T-cell (primary cell): ENCODE measurements at places on chromosomes 4 and X. TPM values are rescaled to one million over a fixed set of nuclear protein-coding genes. Genes with fewer than 3 reads are reported as not detected.

DNA sequence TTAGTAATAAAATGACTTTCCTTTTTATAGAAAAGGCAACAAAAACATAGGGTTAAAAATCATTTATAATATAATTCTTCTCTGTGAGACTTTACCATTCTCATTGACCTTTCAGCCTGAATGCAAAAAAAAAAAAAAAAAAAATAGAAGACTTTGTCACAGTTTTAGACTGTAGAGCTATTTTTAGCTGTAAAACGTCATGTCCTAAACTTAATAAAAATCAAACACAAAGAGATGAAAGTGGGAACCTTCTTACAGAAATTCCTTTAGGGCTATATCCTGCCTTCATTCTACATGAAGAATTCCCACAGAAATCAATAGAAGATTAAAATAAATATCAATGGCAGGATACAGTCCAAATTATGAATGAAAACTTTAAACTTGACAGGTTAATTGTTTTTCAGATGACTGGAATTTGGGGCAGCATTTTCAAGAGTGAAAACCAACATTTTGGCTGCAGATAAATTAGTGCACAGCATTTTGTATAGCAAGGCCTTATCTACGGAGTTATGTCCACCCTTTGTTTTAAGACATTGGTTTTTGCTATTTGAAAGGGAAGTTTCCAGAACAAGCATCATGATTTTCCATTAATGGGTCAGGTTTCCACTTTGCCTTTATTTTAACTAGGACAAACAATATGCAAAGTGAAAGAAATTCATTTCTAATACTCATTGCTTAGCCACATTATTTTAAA, 219.5 kb downstream of the SPCS3 start:
- DNase-seq: no peak

Gene GAK
- 225 TPM for total RNA-seq

Gene RIPPLY1
- not detected for total RNA-seq

DNA sequence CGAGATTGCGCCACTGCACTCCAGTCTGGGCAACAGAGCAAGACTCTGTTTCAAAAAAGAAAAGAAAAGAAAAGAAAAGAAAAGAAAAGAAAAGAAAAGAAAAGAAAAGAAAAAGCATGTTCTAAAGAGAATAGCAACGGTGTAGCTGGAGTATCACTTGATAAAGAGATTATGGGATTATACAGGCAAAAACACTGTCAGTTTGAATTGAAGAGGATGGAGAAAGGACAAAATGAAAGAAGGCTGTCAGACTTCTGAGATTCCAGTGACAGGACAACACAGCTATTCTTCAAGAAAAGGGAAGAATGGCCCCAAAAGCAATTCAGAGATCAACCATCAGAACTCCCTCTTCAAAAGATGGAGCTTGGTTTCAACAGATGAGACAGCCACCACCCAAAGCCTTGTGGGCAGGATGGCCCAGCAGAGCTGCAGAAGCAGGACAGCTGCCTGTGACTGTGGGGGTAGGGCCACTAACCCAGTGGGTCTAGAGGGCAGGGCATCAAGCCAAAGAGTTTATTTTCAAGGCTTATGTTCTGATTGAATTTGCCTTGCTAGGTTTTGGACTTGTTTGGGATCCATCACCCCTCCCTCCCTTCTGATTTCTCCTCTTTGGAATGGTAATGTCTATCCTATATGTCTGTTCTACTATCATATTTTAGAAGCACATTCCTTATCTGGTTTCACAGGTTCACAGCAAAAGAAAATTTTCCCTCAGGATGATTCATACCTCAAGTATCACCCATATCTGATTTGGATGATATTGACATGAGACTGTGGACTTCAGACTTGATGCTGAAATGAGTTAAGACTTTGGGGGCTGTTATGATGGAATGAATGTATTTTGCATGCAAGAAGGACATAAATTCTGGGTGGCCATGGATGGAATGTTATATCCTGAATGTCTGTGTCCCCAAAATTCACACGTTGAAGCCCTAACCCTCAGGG, 17.5 kb downstream of the RFC1 start:
- no peak for DNase-seq

GRCh38 chr4:68654946-68655721, 15.3 kb downstream of the UGT2B15 start:
- no peak for DNase-seq

GRCh38 chrX:53163436-53163835, 61.6 kb downstream of the KDM5C start:
- no peak for DNase-seq

- no peak for DNase-seq
Observed at GRCh38 chrX:3576886-3577501, 136.5 kb downstream of the PRKX start.

DNA sequence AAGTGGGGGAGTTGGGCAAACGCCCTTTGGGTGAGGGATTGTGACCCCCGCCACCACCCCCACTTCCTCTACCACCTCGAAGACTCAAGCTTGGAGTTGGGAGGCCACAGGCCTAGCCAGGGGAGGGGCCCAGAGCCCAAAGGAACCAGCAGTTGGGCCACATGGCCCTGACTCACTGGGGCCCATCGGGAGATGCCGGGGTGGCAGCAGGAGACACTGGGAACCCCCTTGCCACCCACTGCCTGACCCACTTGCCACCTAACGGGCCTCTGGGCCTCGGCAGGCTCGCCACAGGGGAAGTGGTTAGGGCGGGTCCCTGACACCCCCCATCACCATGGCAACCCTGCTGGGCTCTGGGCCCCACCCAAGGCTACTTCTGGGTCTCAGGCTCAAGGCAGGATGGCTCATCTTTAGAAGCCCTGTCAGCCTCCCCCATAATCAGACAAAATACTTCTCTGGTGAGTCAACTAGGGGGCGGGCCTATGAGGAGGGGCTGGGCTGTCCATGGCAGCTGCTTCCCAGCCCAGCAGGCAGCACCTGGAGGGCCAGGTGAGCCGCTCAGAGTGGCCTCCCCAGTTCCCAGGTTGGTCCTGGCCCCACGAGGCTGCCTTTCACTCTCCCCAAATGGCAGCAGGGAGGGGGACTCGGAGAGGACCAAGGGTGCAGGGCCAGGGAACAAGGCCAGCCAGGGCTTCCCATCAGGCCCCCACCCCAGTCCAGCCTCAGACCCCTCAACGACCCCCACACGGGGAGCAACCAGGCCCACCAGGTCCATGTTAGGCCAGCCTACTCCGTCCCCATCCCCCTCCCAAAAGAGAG, 5.6 kb downstream of the FLNA start:
- peak; percentile 87 for DNase-seq

Gene PLS3
- total RNA-seq: 0.30 TPM

- no peak for DNase-seq
Observed at GRCh38 chr4:76867880-76868655, 29.9 kb downstream of the SOWAHB start.

DNA sequence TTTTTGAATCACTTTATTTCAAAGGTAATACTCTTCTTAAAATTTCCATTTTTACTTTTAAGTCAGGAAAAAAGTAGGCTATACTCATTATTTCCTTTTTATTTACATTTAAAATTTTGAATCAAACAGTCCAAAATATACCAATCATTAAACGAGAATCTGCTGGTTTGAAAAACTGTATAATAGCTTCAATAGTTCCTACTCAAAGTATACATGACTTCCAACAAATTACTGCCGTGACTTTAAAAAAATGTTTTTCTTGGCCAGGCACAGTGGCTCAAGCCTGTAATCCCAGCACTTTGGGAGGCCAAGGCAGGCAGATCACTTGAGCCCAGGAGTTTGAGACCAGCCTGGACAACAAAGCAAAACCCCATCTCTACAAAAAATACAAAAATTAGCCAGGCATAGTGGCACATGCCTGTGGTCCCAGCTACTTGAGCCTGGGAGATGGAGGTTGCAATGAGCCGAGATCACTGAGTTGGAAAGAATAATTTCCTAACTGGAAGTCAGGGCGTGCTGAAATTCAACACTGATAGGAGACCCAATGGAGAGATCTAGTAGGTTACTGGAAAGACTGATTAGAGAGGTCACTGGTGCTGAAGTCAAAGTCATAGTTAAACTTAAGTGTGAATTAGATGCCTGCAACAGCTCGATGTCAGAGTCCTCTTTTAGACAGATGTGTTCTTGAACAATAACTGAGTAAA, 9.0 kb downstream of the KLHL8 start:
- DNase-seq: no peak

GRCh38 chr4:178293601-178294000, 851.4 kb upstream of the AGA start:
- no peak for DNase-seq

DNA sequence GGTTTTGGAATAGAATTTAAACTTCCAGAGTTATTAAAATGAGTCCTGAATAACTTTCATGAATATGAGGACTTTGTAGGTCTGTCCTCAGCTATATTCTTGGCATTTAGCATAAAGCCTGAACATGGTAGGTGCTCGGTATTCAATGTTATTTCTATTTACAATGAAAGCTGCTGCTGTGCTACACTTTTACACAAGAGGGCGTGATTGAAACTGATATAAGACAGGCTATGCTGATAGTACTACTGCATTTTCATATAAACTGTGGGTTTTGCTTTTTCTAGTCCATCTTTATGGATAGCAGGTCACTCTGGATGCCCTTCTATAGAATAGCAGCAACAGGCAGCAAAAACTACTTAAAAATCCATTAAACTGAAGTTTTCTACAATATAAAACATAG, 12.3 kb upstream of the GNPDA2 start:
- DNase-seq: no peak

Gene NUDT11
- total RNA-seq: 1.1 TPM

Gene SYN1
- 0.70 TPM for total RNA-seq

Gene SMIM43
- 0.43 TPM for total RNA-seq

Gene RNF175
- total RNA-seq: 4.5 TPM

DNA sequence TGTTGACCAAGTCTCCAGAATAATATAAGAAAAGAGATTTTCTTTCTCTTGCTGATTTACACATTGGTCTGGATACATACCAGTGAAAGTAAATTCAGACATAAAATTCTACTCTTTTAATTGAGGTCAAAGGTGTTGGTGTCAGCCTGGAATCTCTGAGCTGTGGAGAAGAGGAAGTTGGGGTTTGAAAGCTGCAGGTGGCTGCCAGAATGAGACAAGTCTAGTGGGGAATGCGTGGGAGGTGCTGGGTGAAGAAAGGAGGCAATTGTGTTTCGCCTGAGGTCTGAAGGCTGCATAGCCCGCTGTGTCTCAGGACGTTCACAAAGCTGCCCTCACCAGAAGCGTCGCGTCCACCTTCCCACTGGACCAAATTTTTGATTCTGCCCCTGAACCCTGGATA, 31.2 kb downstream of the PHEX start:
- DNase-seq: no peak

DNA sequence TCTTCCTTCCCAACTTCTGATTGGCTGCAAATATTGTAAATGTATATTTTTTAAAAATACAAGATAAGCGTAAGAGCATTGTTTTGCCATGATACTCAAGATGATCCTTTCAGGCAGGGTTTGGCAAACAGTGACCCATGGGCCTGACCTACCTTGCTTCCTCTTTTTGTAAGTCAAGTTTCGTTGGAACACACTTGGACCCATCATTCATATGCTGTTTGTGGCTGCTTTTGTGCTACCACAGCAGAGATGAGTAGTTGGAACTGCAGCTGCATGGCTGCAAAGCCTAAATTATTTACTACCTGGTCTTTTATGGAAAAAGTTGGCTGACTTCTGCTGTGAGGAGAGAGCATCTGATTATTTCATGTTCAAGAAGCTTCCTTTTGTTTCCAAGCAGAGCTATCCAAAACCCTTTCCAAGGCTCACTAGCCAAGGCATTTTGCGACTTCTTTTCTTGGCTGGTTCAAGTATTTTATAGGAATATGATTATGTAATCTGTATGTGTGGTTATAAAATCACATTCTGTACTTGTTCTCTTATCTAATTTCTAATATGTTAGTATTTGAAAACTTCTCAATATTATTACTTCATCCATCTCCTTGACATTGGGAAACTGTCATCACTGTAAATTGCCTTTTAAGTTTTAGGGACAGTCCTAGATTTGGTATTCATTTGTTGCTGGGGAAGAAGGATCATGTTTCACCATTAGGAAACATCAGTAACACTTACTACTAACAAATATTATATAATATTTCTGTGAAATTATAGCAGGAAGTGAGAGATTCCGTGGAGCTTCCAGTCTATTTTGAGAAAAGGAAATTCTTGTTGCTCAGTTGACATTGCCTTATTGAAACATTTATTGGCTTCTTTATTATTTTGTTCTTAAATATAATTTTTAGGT, 109.2 kb downstream of the ARHGAP10 start:
- DNase-seq: no peak

GRCh38 chr4:87916626-87917025, 58.9 kb upstream of the SPP1 start:
- DNase-seq: no peak

GRCh38 chrX:38839944-38840343, 38.7 kb downstream of the MID1IP1 start:
- no peak for DNase-seq

GRCh38 chr4:98386-98785, 25.9 kb upstream of the ZNF718 start:
- DNase-seq: no peak

Gene MTMR8
- total RNA-seq: 6.7 TPM

- no peak for DNase-seq
Observed at GRCh38 chr4:61995717-61996340, 795.7 kb downstream of the ADGRL3 start.

GRCh38 chrX:46165411-46165810, 379.8 kb downstream of the ZNF674 start:
- DNase-seq: no peak

- DNase-seq: no peak
Observed at GRCh38 chrX:53374222-53374820, 48.1 kb downstream of the SMC1A start.

DNA sequence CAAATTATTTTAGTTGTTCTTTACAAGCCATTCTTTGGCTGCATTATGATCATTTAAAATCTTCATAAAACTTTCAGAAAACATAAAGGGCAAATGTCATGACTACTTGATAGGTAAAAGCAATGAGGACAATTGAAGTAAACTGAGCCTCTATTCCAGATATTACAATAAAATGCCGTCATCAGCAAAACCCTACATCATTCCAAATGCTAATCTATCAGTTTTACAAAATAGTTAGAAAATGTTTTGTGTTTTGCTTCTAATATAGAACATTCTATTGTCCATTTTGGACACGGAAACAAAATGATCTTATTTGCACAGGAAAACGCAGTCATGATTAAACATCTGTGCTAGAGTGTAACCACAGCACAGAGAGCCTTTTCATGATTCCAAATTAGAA, 1330.6 kb upstream of the ADGRL3 start:
- DNase-seq: no peak

DNA sequence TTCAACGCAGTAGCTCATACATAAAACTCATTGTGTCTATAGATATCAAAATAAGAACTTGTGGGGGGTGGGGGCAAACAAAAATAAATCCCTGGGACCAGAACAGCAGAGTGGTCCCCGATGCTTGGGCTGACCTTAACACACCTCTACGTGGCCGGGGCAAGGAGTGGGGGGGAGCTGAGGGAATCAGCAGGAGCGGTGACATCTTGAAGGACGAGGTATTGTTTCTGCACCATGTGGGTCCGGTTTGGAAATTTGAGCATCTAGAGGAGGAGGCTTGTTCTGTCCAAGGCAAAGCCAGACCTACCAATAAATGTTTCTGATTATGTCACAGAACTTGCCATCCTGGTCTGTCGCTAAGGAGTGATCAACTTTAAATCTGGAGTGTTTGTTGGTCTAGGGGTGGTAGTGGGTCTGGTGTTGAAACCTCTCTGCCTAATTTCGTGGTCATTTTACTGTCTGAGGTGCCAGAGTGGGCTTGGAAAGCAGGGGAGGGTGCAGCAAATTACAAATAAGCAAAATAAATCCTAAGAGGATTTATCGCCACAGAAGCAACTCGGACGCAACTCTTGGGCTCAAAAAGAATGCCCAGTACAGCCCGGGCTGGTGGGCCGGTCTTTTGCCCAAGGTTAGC, 774 bp upstream of the RAPGEF2 start:
- DNase-seq: no peak

Gene PGK1
- total RNA-seq: 264 TPM
